ENCODE measurements at places on chromosomes 7 and 10.

DNA sequence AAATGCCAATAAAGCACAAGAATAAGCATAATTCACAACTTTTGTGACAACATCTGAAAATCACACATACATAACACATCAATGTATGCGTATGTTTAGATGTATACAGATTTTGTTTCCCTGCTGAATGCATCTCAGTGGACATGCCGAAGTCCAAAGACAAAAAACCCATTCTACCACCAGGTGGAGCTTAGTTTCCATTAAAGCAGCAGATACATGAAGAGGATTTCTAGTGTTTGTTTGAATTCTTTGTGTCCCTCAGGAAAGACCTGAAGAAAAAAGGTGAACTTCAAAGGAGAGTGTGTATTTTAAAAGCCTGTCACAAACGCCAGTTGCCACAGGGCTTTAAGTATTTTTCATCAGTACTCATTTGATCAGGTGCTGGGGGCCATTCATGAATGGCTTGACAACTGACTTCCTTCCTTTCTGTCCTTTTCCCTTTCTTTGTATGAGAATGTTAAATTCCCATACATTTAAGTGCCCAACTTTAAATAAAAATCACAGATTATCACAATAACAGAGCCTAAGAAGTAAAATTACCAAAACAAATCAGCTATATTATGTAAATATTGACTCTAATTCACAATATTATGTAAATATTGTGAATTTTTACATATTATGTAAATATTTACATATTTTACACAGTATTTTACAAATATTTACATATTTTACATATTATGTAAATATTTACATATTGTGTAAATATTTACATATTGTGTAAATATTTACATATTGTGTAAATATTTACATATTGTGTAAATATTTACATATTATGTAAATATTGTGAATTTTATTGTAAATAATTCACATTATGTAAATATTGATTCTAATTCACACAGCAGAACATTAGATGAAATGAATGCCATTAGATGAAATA, 343.0 kb downstream of the CRPPA start:
- DNase-seq, result peak; percentile 36

DNA sequence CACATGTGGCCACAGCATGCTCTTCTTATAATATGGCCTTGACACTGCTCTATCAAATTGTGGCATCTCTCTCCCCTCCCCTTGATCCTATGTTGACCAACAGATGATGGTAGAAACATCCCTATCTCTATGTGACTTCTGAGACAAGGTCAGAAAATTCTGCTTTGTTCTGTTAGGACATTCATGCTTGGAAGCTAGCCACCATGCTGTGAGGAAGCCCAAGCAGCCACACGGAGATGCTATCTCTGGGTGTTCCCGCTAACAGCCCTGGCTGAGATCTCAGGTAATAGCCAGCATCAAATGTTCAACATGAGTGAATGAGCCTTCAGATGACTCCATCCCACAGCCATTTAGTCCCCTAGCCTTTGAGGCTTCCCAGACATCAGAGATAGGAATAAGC, 36.8 kb upstream of the CPXM2 start:
- no peak for DNase-seq

DNA sequence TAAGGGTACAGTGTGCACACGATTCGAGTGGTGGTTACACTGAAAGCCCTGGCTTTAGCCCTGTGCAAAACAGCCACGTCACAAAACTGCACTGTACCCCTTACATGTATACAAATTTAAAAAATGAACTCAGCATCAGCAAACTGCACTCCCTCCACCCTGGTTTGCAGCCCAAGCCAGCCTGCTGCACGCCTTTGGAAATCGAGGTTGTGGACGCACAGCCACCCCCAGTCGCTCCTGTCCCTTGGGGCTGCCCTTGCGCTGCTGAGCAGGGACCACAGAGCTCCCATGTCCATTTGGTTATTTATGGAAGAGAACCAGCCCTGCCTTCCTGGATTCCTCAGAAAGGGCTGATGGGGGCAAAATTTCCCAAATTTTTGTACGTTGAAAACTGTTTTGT, 98.8 kb downstream of the INPP5A start:
- no peak for DNase-seq

DNA sequence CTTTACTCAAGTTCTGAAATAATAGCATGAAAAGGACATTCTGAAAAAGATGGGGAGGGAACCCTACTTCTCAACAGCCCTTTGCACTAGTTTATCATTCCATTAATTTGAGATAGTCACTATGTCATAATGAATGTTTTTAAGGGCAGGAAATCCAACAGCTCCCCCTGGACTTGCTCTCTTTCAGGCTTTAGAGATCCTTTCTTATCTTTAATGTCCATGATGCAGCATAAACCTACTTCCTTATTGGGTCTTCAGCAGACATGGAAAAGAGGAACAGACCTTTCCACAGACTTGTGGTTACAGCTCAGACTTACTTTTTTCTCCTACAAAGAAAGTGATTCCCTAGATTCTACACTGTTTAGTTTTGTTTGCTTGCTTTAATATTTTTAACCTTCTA, 87.3 kb downstream of the IDE start:
- no peak for DNase-seq

DNA sequence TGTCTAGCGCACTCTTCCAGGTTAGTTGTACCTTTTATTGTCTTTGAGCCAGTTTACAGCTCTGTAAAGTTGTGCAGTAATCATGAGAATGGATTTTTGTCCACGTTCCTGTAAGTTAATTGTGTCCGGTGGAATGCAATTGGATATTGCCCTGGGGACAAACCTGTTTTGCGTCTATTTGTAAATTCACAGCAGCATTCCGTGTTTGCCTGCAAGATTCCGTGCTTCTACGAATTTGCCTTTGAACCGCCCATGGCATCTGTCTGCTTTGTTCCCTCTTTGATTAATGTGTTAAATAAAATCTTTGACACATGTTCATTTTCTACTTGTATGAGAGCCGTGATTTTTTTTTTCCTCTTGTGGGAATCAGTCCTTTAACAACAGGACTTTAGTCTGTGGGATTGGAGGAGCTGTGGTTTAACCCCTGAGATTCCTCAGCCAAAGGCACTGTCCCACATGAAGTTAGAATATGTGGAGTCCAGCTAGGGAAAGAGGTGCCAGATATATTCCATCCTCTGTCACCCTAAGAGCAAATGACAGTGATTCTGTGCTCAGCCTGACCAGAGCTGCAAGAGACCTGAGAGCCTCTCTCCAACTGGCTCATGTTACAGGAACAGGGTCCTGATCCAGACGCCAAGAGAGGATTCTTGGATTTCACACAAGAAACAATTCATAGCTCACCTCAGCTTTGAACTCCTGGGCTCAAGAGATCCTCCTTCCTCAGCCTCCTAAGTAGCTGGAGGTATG, 126.3 kb downstream of the COL26A1 start:
- DNase-seq, result no peak
